ENCODE measurements at places on chromosomes 1 and 21. TPM values are rescaled to one million over a fixed set of nuclear protein-coding genes. Genes with fewer than 3 reads are reported as not detected.

The FCAMR gene
- not detected for total RNA-seq

The GPR37L1 gene
- total RNA-seq, result 0.14 TPM

The AK5 gene
- 5.8 TPM for total RNA-seq

The ADCY10 gene
- 0.20 TPM for total RNA-seq

The ELK4 gene
- 4.1 TPM for total RNA-seq

Data from A549 treated with ZK216348 at 1 μM for 4 hours (cell line).